ENCODE measurements at places on chromosomes 1 and 21.

- DNase-seq: no peak
Measured at GRCh38 chr21:26819740-26820324, 25.4 kb downstream of the ADAMTS1 start.

GRCh38 chr1:9013819-9014218, 12.4 kb downstream of the SLC2A7 start:
- no peak for DNase-seq

DNA sequence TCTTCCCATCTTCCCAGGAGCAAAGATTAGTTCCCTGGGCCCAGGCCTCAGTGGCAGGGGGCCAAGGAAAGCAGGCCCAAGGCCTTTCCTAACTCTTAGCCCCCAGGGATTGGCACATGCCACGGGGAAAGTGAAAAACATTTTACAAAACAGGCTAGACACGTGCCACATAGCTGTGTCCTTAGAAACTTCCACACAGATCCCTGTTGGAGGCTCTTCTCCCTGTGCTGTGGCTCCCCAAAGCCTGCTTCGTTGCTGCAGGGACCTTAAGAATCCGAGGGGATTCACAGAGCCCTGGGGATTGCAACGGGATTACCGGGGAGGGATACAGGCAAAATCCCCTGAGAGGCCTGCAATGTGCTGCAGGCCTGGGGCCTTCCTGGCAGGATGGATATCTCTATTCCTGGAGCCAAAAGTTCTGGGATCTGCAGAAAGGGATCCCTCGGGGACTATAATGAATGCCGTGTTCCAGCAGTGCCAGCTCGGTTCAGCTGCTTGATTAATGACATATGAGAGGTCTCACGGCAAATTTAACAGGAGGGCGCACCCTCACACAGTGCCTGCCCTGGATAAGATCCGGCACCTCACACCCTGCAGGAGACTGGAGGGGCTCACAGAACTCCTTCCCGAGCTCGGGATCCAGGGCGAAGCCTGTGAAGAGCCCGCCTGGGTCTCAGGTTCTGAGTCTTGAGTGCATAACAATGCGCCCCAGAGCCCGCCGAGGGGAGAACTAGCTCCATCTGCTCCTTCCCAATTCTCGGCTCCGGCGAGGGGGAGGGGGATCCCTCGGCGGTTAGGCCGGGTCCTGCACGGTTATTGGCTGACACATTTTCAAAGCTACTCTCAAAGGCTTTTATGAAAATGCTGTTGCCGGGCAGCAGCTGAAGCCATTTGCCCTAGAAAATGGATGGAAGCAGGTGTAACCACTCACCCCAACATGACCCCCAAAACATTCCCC, 15.3 kb upstream of the RGS8 start:
- DNase-seq: no peak

DNA sequence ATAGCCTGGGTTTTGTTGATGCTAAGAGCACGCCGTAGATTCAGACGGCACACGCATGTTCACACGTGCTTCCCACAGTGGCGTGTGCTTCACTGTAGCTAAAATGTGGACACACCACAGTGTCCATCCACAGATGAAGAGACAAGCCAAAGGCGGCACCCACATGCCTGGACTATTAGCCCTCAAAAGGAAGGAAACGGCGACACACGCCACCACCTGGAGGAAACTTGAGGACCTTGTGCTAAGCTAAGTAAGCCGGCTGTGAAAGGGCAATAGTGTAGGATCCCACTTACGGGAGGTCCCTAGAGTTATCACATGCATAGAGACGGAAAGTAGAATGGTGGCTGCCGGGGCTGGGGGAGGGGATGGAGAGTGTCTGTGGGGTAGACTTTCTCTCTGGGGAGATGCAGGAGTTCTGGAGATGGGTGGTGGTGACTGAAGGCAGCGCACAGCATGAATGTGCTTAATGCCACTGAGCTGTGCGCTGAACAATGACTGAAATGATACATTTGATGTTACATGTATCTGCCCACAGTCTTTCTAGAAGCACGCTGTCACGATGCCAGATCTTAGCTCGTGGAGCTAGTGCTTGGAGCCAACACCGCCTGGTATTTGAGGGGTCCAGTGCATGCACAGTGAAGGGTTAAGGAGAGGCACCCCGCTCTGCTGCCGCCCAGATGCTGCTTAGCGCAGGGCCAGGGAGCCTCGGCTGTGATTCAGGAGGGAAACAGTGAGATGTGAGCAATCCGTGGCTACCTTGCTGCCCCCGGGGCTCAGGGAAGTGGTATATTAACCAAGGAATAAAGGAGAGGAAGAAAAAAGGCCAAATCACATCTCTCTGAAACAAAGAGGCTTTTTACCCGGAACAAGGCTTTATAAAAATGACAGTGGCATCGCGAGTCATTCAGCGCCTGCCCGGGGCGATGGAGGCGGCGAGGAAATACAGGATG, 103.7 kb downstream of the PRDM16 start:
- DNase-seq: no peak

GRCh38 chr1:204451352-204452124, 39.9 kb upstream of the PPP1R15B start:
- DNase-seq: no peak

DNA sequence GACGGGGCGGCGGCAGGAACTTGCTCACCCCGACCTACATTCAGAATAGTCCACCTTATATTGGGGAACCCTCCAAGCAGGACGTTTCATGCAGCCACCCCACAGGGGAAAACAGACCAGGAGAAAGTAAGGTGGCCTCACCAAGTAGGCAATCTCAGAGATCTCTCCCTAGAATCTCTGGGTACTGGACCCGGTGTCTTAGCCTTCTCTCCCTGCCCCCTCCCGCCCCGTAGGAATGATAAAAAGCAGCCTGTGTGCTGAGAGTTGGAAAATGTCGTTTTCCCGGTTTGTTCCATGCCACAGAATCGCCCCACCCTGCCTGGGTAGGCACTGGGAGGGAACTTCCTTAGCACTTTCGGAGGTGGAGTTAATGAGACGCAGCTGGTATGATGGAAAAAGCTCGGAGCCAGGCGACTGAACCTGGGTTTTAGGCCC, 789 bp upstream of the PTPN14 start:
- no peak for DNase-seq

DNA sequence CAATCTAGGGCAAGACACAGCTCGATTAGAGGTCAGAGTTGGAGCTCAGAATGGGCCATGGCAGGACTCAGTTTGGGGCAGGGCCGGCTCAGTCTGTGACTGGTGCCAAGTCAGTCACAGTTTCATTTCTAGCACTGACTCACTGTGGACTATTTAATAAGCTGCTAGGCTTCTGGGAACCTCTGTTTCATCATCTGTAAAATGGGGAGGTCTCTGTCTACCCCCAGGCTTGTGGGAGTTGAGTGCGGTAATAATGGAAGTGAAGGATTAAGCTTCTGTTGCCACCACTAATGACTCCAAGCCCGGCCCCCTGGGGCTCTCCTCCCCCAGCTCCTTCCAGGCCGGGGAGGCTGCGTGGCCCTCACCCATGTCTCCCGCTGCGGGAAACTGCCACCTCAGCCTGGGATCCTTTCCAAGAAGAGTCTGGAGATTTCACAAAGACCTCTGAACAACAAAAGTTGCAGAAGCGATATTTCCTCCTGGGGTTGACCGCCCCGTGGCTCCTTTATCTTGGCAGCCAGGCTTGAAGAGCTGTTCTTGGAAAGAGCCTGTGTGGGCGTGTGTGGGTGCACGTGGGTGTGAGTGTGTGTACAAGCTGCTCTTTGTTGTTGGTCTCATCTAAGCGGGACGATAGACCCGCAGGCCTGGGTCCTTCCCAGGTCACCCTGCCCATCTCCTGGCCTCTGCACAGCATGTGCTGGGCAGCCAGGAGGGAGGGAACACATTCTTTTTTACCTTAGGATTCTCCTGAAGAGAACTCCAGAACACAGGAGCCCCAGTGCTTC, 29.1 kb downstream of the KNCN start:
- DNase-seq: no peak

- DNase-seq: no peak
Measured at GRCh38 chr1:21763236-21763635, 19.7 kb downstream of the USP48 start.

DNA sequence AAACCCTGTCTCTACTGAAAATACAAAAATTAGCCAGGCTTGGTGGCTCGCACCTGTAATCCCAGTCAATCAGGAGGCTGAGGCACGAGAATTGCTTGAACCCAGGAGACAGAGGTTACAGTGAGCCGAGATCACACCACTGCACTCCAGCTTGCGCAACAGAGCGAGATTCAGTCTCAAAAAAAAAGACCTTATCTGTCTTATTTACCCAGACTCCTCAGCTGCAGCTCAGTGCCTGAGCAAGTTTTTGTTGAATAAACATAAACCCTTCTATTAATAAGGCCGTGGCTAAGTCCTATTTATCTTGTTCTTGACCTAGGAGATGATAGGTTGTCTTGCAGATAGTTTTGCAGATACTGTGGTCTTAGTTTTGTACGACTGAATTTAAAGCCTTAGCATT, 136.4 kb upstream of the TMEM51 start:
- no peak for DNase-seq

DNA sequence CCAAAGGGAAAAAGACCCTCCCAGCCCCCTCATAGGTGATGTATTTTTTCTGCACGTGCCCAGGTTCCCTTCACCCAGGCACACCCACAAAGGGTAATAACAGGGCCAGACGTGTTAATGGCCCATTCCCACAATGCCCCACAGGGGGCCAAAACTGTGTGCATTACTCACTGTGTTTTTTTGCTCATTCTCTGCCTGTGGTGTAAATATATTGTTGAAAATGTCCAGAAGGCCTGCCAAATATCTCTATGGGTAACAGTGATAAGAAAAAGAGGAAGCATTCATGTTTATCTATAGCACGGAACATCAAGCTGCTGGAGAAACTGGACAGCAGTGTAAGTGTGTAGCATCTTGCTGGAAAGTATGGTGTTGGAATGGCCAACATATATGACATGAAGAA, 21.9 kb downstream of the RHEX start:
- no peak for DNase-seq

DNA sequence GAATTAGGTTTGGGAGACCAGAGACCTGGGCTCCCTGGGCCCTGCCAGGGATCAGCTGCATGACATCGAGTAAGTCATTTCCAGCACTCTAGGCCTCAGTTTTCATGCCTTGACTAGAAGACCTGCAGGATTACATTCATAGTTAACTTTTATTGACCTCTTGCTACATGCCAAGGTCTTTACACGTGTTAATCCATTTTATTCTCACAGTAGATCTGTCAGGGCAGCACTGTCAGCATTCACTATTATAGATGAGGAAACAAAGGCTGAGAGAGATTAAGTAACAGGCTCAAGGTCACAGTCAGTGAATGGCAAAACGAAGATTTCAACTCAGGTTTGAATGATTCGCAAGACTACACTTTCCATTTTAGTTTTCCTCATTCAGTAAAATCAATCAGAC, 37.0 kb downstream of the PGM1 start:
- no peak for DNase-seq

- DNase-seq: peak; percentile 94
Measured at GRCh38 chr1:78004719-78005447, at the start of gene DNAJB4. Gene DNAJB4, plus strand, starts transcription at chr1:78004939. Its CDS starts 172 bp downstream, at chr1:78005111.

GRCh38 chr1:215710036-215710898, 143.2 kb downstream of the KCTD3 start:
- DNase-seq: peak; percentile 25

GRCh38 chr1:94898491-94899385, 28.2 kb downstream of the CNN3 start:
- DNase-seq: no peak

DNA sequence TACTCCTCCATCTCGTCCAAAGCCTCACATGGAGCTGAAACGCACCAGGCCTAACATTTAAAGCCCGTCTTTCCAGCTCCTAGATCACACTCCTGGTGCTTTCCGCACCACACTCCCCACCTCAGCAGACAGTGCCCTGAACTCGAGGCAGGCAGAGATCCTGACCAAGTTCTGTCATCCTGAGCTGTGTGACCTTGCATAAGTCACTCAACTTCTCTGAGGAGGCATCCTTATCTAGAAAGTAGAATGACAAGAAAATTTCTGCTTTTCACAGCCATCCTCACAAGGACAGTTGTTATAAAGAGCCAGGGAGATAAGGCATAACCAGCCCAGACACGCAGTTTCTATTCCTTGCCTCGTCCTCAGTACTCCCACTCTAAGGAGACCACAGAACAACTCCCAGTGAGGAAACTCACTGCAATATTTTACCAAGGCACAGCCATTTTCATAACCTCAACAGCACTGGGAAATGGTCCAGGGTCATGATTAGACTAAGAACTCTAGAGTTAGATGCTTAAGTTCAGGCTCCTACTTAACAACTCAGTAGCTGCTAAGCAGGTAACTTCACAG, 3.1 kb downstream of the LRP8 start:
- DNase-seq: no peak

GRCh38 chr1:63888984-63889383, 115.2 kb downstream of the ROR1 start:
- DNase-seq: no peak

GRCh38 chr1:227424953-227425352, 106.7 kb upstream of the CDC42BPA start:
- DNase-seq: no peak

- no peak for DNase-seq
Measured at GRCh38 chr1:89363638-89364536, at the start of gene GBP6. Gene GBP6, plus strand, starts transcription at chr1:89364059. Its CDS starts 4,493 bp downstream, at chr1:89368552.

DNA sequence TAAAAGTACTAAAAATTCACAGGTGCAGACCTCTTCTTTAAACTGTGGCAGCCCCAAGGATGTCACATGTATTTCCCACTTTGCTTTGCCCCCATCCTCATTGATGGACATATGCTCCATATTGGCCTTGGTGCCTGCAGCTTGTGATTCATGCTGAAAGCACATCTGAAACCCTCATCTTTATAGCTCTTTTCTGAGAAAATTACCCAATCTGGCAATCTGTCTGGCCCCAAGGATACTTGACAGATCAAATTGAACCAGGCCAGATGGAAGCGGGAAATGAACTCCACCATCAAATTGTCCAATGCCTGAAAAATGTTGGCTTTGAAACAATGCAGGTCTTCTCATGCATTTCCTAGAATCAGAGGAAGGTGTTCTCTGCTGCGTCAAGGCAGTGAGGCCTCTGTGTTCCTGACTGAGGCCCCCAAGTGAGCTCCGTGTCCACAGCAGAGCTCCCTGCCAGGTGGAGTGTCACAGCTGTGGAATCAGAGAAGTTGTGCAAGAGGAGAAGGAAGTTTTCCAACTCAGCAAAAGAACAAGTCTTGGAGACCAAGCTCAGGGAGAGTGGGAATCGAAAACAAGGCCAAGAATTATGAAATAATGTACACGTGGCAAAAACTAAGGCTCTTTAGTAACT, 323.7 kb downstream of the PLPP3 start:
- DNase-seq: no peak

GRCh38 chr1:244010191-244010590, 40.9 kb upstream of the ZBTB18 start:
- no peak for DNase-seq

GRCh38 chr1:74205266-74205665, 7.2 kb downstream of the FPGT start:
- no peak for DNase-seq

GRCh38 chr1:89929467-89930063, 65.3 kb upstream of the ZNF326 start:
- DNase-seq: no peak

GRCh38 chr1:160309185-160309557, 24.2 kb upstream of the PEX19 start:
- no peak for DNase-seq

GRCh38 chr1:30907481-30908315, 860 bp downstream of the SDC3 start:
- no peak for DNase-seq

Measured in Panc1 (cell line).